Activated CD4-positive, alpha-beta T cell treated with anti-CD3 and anti-CD28 coated beads for 48 hours (primary cell): ENCODE measurements at places on chromosomes 6 and 20.

- DNase-seq, result no peak
These were observed 533.3 kb downstream of the HACE1 start for GRCh38 chr6:104326173-104327001.

- no peak for DNase-seq
These were observed 90.9 kb upstream of the MC3R start for GRCh38 chr20:56157530-56158203.

GRCh38 chr6:31359581-31359980 lies 2.6 kb upstream of the HLA-B start:
- DNase-seq, result no peak

DNA sequence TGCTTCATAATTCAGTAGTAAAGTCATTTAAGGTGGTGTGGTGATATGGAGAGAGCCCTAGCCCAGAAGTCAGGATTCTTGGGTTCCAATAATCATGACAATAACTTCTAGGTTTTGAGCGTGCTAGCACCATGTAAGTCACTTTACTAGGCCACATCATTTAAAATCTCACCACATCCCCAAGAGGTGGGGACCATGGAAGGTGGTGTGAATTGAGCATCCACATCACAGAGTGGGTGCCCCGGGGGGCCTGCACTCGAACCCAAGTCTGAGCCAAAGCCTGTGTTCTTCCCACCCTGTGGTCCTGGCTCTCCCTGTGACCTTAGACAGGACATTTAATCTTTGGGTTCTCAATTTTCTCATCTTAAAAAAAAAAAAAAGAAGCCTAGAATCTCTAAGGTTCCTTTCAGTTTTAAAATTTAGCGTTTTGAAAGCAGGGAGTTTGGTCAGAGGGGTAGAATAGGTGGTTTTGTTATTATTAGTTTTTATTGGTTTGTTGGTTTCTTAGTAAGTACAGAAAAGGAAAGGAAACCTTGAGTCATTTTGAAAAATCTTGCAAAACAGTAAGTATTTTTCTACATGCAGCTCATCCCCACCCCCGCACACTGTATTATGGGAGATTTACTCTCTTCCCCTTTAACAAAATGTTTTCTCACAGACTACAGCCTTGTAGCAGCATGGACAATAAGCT lies 26.4 kb downstream of the ARMC2 start:
- DNase-seq, result peak; percentile 73

DNA sequence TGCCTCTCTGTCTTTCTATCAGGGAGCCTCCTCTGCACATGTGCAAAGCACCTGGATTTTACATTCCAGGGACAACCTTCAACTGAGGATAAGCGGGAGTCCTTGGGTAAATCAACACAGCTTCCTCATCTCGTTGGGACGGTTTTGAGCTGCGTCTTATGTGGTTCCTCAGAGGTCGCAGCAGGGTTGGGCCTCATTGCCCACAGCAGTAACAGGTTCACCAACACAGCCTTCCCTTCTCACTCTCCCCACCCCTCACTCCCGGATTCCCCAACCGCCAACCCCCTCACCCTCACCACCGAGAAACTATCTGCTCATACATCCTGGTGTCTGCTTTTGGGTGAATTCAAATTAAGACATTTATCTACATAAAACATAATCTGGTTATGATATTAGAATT lies 155.8 kb upstream of the GGTLC1 start:
- DNase-seq, result no peak

- DNase-seq, result no peak
These were observed 46.4 kb downstream of the CD109 start for GRCh38 chr6:73742433-73742832.

GRCh38 chr6:158103228-158103627 lies 64.8 kb downstream of the SERAC1 start:
- DNase-seq, result no peak

GRCh38 chr6:39335780-39336545 lies 13.5 kb upstream of the KCNK16 start:
- no peak for DNase-seq

- no peak for DNase-seq
These were observed 8.2 kb upstream of the AHCY start for GRCh38 chr20:34311118-34312023.

GRCh38 chr6:52253494-52253893 lies 9.2 kb upstream of the IL17F start:
- peak; percentile 64 for DNase-seq

DNA sequence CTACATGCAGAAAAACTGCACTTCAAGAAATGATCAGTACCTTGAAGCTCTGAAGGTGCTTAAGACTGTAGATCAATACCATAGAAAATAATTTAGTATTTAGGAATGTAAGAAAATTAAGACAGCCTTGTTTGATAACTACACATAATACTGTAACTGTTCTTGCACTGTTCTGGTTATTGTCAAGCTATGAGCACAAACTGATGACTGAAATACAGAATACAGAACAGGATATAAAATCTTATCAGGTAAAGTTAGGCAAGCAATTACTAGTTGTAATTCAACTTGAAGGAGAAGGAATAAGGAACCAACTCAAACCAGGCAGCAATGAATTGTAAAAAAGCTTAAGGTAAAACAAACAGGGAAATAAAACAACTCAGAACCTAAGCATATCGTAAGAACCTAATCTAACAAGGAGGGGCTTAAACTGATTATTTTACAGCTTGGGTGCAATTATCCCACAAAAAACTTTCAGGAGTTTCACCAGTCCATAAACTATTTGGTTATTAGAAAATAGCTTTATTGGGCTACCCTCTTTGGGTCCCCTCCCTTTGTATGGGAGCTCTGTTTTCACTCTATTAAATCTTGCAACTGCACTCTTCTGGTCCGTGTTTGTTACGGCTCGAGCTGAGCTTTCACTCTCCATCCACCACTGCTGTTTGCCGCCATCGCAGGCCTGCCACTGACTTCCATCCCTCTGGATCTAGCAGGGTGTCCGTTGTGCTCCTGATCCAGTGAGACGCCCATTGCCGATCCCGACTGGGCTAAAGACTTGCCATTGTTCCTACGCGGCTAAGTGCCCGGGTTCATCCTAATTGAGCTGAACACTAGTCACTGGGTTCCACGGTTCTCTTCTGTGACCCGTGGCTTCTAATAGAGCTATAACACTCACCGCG lies 97.7 kb downstream of the ATG5 start:
- DNase-seq, result no peak

DNA sequence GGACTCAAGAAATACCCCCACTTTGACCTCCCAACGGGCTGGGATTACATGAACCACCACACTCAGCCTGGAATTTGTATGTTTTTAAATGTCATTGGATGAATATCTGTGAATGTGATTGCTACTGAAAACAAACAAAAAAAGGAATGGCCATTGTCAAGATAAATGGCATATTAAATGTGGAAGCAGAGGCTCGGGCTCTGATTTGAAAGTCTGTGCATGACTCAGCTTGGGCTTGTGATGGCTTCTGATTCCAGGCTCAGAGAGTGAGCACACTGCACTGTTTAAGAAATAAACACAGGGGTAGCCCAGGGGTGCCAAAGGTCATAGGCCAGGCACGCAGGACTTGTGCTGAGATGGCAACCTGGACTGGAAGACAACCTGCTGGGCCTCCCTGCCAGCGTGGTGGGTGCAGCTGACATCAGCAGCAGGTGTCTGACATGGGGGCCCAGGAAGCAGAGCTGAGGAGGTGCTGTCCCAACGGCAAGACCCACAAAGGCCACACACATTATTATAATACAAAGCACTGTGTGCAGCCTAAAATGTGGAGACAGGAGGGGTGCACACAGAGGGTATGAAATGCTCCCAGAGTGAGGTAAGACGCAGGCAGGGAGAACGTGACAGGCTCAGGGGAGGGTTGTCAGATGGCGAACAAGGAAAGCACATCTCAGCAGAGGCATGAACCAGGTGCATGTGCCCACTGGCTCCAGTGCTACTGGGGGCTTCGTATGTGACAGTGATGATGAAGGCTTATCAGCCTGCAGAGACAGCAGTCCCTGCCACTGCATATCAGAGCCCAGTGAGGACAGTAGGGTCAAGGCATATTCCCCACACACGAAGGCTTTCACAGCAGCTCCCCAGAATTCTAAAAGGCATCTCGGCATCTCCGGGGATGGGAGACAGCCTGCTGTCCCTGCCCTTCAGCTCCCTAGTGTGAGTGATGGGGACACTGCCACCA lies 169.4 kb downstream of the SYNDIG1 start:
- DNase-seq, result no peak

DNA sequence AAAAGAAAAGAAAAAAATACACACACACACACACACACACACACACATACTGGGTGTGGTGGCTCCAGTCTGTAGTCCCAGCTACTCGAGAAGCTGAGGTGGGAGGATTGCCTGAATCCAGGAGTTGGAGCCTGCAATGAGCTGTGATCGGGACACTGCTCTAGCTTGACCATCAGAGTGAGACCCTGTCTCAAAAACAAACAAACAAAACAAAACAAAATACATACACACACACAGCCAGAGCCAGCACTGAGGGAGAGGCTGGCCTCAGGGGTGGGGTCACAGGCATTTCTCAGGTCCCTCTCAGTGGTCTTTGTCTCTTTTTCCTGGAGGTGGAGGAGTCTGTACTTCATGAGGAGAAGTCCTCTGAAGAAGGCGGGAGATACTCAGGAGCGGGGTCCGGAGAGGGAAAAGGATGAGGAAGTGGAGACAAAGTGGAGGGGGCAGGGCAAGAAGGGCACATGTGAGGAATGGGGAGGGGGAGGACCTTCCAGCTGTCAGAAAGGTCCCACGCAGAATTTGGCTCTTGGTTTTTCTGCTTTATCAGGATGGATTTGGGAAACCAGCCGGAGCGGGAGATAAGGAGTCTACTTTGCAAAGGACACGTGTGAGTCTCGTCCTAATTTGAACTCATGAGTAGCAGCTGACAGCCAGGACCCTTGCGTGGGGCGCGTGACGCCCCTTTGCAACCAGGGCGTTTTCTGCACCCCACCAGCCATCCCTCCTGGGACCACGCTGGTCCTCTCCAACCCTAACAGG lies 7.7 kb upstream of the MICB start:
- DNase-seq, result no peak

- DNase-seq, result peak; percentile 65
These were observed 8.3 kb downstream of the CCM2L start for GRCh38 chr20:32018269-32019155.

DNA sequence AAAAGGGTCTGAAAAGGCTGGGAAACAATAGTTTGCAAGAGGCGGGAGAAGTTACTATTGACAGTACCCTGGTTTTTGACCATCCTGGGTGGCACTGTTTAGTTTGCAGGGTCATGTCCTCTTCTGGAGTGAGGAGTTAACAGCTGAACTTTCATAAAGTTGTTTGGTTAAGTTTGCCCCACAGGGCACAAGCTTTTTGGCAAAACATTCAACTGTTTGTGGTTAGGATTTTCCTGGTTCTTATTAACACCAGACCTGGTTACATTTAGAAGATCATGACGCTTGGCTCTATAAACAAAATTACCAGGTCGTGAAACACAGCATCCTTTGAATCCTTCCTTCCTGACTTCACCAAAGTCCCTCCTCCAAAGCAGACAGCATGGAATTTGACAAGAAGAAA lies 106.1 kb downstream of the RIN2 start:
- DNase-seq, result no peak

DNA sequence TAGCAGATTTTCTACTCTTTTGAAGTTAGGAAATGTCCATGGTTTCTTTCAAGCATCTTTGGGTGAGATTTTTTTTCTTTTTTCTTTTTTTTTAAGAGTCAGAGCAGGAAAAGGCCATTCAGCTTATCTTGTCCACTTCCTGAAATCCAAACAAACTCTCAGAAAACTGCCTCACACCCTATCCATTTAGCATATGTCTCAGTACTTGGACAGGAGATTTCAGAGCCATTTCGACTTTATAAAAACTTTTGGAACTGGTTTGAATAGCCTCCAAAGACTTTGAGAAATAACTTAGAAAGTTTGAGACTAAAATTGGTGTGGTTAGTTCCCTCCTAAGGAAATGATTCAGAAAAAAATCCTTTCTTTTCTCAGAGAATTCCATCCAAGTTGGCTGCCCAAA lies 125.1 kb downstream of the MYLK4 start:
- DNase-seq, result no peak

- no peak for DNase-seq
These were observed 49.8 kb downstream of the MAP3K7 start for GRCh38 chr6:90537027-90537426.

DNA sequence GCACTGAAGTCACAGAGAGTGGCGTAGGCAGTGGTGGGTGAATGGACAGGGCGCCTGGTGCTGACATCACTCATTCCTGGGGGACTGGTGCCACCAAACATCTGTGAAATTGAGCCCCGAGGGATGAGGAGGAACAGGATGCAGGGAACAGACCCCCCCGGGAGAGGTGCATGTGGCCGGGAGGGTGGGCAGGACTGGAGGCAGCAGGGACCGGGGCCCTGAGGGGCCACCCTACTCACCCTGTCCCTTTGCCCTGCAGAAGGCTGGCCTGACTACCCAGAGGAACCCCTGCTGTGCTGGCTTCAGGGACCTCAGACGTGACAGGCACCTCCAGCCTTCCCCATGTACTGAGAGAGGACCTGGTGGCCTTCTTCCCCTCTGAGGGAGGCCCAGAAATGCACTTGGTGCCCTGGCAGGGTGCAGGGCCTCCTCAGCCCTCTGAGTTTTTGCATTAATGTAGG lies 25.1 kb downstream of the SYNDIG1 start:
- no peak for DNase-seq

DNA sequence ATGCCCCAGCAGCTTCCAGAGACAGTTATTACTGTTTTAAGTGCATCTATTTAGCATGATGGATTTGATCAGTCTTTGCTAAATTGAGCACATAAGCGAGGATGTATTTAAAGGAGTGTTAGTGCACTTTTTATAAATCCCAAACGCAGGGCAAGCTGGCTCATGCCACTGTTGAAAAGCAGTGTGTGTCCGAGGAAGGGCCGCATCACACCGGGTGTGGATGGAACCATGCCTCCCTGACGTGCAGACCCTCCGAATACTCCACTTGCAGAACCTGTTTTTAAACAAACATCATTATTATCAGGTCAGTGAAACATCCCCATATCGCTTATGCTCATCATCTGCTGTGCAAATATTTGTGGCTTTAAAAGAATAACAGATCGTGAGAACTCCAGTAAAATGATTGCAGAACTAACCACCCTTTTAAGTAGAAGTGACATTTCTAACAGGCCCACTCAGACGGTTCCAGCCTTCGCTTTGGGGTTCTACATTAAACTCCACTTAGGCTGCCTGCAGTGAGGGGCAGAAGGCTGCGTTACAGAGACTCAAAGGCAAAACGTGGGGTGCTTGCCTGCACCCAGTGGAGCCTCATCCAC lies 190.1 kb downstream of the CDH4 start:
- DNase-seq, result no peak

DNA sequence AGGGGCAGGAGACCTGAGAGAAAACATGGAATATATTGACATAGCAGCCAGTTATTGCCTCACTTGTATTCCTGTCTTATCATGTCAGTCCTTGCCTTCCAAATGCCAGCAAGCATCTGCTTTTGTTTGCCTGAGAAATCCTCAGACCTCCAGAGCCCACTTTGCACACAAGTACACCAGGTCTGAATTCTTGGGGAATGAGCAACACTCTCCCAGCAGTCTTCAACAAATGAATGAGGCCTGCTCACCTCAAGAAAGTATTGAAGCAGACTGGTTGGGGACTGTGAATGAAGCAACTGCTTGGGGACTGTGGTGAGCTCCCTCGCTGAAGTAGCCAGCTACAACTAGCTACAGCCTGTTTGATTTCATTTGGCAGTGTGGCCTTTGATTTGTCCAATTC lies 172.8 kb upstream of the SPTLC3 start:
- no peak for DNase-seq
